Thyroid gland (tissue), 4 donors: ENCODE measurements at places on chromosomes 2 and 18. TPM values are rescaled to one million over a fixed set of nuclear protein-coding genes. Genes with fewer than 3 reads are reported as not detected.

MATN3 gene
- total RNA-seq: 0.27 TPM

LYPD1 gene
- total RNA-seq: not detected

HOXD13 gene
- not detected for total RNA-seq

- no peak overlapping the region for H3K4me3 ChIP-seq
- H3K27me3 ChIP-seq: no peaks in the 10 kb centered on the region
- H3K4me1 ChIP-seq: peaks cover 17% of the 10 kb centered on the region
- H3K27ac ChIP-seq: no peak overlapping the region
- DNase-seq: no peak
These were observed 1.0 kb downstream of the LIMS1 start for GRCh38 chr2:108535357-108535631.

GRCh38 chr2:151053661-151053990, 208.0 kb downstream of the RBM43 start:
- no peak overlapping the region for H3K27ac ChIP-seq
- H3K27me3 ChIP-seq: no peaks in the 10 kb centered on the region
- no peaks in the 10 kb centered on the region for H3K4me1 ChIP-seq
- H3K36me3 ChIP-seq: no peaks in the 10 kb centered on the region
- no peak overlapping the region for H3K4me3 ChIP-seq

GRCh38 chr2:69166812-69167468, 154.0 kb downstream of the ANTXR1 start:
- peak overlapping the region; percentile 65 for H3K27ac ChIP-seq
- no peaks in the 10 kb centered on the region for H3K27me3 ChIP-seq
- no peaks in the 10 kb centered on the region for H3K36me3 ChIP-seq
- peak; percentile 83 for DNase-seq

- H3K4me1 ChIP-seq: peaks cover 18% of the 10 kb centered on the region
- no peak for DNase-seq
- H3K27me3 ChIP-seq: no peaks in the 10 kb centered on the region
- H3K36me3 ChIP-seq: no peaks in the 10 kb centered on the region
- peak overlapping the region; percentile 98 for H3K27ac ChIP-seq
These were observed 137.5 kb downstream of the PTGR3 start for GRCh38 chr18:75071484-75071785.

GRCh38 chr2:227477291-227477690, 5.3 kb downstream of the AGFG1 start:
- H3K27ac ChIP-seq: no peak overlapping the region
- DNase-seq: no peak
- no peaks in the 10 kb centered on the region for H3K27me3 ChIP-seq
- H3K4me3 ChIP-seq: no peak overlapping the region
- H3K4me1 ChIP-seq: peaks cover 18% of the 10 kb centered on the region

DNA sequence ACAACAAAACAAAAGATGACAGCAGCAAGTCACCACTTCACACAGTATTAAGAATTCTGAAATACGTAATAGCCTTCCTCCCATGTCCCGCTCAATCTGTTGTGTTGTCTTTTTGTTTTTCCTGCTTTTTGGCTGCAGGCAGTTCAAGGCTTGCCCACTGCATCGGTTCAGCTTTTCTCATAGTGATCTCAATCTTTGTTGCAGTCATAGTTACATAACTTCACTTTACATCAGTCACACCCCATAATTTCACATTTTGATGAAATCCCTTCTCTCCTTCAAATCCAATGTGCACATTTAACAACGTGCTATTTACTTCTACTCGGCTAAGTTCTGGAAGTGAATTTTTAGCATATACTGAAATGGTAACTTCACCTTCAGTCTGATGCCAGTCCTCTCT, 33.8 kb upstream of the HAAO start:
- no peaks in the 10 kb centered on the region for H3K36me3 ChIP-seq
- peaks cover 16% of the 10 kb centered on the region for H3K4me1 ChIP-seq
- H3K27ac ChIP-seq: no peak overlapping the region
- H3K27me3 ChIP-seq: no peaks in the 10 kb centered on the region
- H3K4me3 ChIP-seq: no peak overlapping the region

DNA sequence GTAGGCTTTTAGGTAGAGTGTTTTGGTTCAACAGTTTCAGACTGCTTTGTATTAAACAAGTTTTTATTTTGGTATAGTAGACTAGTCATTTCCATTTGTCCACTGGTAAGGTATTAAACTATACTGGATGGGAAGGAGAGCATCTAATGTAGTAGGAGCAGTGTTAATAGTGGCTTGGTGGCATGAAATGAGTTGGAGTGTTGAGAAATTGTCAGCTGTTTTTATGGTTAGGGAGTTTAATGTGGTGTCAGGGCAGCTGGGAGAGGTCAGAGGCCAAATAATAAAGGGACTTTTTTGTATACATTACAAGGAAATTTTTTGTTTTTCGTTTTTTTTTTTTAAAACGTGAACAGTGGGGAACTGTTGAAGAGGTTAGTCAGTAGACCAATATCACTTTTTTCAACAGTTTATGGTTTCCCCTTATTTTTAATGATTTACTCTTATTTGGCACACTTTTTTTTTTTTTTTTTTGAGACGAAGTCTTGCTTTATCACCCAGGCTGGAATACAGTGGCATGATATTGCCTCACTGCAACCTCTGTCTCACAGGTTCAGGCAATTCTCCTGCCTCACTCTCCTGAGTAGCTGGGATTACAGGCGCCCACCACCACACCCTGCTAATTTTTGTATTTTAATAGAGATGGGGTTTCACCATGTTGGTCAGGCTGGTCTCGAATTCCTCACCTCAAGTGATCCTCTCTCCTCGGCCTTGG, 21.2 kb downstream of the ACTR3 start:
- DNase-seq: no peak
- no peak overlapping the region for H3K4me3 ChIP-seq
- H3K27me3 ChIP-seq: no peaks in the 10 kb centered on the region
- H3K36me3 ChIP-seq: no peaks in the 10 kb centered on the region
- H3K27ac ChIP-seq: no peak overlapping the region
- H3K4me1 ChIP-seq: peaks cover 15% of the 10 kb centered on the region
